ENCODE measurements at places on chromosomes 6 and 20. TPM values are rescaled to one million over a fixed set of nuclear protein-coding genes. Genes with fewer than 3 reads are reported as not detected.

- H3K4me1 ChIP-seq, result no peaks in the 10 kb centered on the region
- H3K27me3 ChIP-seq, result no peaks in the 10 kb centered on the region
- no peak for DNase-seq
- H3K27ac ChIP-seq, result no peak overlapping the region
These were observed 15.6 kb downstream of the SPATA2 start for GRCh38 chr20:49899541-49900383.

The MUC22 gene
- not detected for total RNA-seq

DNA sequence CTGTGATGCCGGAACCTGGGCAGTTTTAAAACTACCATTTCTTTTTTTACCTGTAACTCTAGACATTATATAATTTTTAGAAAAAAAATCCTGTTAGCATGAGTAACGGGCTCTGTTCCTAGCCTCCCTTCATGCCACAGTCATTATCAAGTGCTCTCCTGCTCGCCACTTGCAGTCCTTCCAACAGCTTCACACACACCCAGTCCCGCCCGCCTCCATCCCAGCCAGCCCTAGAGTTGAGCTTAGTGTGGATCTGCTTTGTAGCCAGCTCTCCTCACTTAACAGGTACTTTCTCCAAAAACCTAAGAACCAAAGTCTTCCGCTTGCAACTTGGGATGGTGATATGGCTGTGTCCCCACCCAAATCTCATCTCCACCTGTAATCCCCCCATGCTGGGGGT is 51.5 kb downstream of the EZR start:
- no peak for DNase-seq
- no peaks in the 10 kb centered on the region for H3K36me3 ChIP-seq
- no peak overlapping the region for H3K4me3 ChIP-seq
- H3K4me1 ChIP-seq, result no peaks in the 10 kb centered on the region
- no peaks in the 10 kb centered on the region for H3K27me3 ChIP-seq

The DNAH8 gene
- 0.09 TPM for total RNA-seq

The CFAP61 gene
- not detected for total RNA-seq

GRCh38 chr6:34236443-34237315 is at the start of gene HMGA1:
TSS of gene HMGA1 (plus strand) at chr6:34236873. CDS start at chr6:34240781, 3,908 bp downstream.
- H3K27me3 ChIP-seq, result no peaks in the 10 kb centered on the region
- H3K27ac ChIP-seq, result peak within 1 kb of the TSS; percentile 100
- peaks cover 6% of the 10 kb centered on the region for H3K36me3 ChIP-seq
- peaks cover 43% of the 10 kb centered on the region for H3K4me1 ChIP-seq
- peak within 1 kb of the TSS; percentile 99 for H3K4me3 ChIP-seq

The XKR7 gene
- total RNA-seq, result 0.07 TPM

The DUSP15 gene
- 0.45 TPM for total RNA-seq

DNA sequence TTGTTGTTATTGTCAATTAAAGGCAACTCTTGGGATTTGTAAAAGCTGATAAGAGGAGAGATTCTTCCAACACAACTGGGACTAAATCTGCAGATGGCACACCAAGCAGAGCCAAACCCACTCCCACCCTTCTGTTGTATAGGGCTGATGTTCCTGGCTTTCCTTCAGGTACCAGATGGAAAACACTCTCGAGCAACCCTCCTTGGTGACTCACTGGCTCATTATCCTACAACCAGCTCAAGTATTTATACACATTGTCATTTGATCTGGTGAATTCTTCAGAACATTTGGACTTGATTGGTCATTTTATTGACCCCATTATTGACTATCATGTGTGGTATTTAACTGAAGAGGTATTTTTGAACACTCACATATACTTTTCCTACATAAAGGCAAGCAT is 190.3 kb upstream of the PCSK2 start:
- no peaks in the 10 kb centered on the region for H3K4me1 ChIP-seq
- H3K4me3 ChIP-seq, result no peak overlapping the region
- no peak for DNase-seq

The POLR1H gene
- total RNA-seq, result 25.0 TPM

The TMEM63B gene
- 30.8 TPM for total RNA-seq

The CRIP3 gene
- total RNA-seq, result 21.3 TPM

DNA sequence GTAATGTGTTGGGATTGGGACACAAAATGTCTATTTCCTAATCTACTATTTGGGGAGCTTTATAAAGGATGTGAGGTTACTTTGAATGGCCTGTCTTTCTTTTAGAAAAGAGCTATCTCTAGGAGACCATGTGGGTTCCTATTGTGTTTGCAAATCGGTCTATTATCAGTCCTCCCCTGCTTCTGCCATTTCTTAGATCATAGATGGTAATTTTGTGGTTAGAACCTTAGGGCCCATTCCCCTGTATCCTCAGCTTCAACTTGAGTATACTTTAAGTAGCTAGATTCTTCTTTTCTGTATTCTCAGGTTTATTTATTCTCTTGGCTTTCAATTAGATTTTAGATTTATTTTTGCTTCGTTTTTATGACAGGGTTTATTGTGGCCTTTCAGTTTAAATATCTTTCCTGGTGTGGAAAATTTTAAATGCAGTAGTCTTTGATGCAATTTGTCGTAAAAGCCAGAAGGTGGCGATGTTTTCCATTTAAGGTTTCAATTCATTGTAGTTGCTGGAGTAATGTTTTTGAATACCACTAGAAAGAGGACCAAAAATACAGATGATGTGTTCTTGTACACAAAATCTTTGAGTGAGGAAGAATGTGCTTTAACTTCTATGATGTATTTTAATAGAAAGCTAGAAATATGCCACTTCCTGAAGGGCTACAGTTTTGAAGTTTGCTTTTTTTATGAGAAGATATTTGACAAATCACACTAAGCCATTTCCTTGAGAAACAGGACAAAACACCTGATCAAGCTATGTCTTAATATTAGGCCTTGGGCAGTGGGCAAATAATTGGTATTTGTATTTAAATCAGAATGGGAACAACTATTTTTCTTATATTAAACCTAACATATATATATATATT is 20.3 kb downstream of the TBPL1 start:
- peaks cover 8% of the 10 kb centered on the region for H3K4me1 ChIP-seq
- H3K36me3 ChIP-seq, result no peaks in the 10 kb centered on the region
- DNase-seq, result peak; percentile 58
- no peaks in the 10 kb centered on the region for H3K27me3 ChIP-seq
- no peak overlapping the region for H3K4me3 ChIP-seq

The MRAP2 gene
- total RNA-seq, result 0.75 TPM

Data from neural progenitor cell (in vitro differentiated cells).